ENCODE measurements at places on chromosomes 1 and 21.

DNA sequence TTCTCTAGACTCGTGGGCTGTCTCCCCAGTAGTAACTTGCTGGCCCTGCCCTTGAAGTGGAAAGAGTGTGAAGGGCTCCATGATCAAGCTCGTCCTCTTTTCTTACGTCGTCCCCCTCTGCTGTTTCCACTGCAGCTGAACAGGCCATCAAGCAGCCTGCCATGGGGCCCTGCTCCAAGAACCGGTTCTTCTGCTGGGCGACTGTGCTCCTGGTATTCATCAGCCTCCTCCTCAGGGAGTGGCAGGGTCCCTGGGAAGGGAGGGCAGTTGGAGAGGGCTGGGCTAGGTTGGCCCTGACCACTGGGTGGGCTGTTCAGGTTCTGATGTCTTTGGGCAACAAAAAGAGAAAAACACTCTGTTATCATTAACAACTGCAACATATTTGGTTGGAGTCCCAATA lies 151.5 kb downstream of the FCRL5 start:
- no peak for DNase-seq

- DNase-seq, result no peak
These were observed 5.2 kb upstream of the SMIM12 start for GRCh38 chr1:34864759-34865158.

GRCh38 chr1:227320476-227320875 lies 2.2 kb upstream of the CDC42BPA start:
- no peak for DNase-seq

DNA sequence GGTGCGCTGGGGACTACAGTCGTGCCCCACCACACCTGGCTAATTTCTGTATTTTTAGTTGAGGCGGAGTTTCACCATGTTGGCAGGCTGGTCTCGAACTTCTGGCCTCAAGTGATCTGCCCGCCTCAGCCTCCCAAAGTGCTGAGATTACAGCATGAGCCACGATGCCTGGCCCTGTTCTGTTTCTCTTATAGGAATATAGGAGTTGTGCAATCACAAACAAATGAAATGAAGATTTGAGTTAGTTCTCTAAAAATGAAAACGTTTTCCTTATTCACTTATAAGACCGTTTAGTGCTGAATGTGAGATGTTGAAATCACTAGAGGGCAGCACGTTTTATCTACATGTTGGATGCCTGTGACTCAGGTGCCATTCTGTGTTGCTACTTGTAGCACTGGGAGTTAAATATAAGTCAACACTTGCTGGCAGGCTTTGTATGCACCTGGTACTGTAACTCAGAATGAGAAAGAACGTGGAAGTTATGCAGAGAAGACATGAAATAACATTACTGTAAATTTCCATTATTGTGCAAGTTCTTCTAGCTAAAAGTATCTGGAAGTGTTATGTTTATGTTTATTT lies 45.8 kb downstream of the MIGA1 start:
- DNase-seq, result peak; percentile 92

DNA sequence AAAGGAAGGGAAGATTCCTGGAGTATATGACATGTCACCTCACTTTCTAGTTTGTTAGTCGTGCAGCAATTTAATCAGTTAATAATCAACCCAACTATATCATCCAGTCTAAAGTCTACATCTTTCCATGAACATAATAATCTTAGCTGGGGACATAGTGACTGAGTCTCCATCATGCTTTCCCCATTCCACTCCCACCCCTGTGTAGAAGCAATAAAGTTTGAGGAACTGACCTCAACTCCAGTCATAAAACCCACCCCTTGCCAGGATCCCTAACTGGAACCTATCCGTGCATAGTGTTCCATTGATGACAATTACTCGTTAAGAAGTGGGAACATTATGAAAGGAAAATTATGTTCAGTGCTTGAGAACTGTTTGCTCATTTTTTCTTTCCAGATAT lies 48.9 kb upstream of the MROH9 start:
- DNase-seq, result no peak

- no peak for DNase-seq
These were observed 32.7 kb upstream of the TMEM125 start for GRCh38 chr1:43237121-43237520.

DNA sequence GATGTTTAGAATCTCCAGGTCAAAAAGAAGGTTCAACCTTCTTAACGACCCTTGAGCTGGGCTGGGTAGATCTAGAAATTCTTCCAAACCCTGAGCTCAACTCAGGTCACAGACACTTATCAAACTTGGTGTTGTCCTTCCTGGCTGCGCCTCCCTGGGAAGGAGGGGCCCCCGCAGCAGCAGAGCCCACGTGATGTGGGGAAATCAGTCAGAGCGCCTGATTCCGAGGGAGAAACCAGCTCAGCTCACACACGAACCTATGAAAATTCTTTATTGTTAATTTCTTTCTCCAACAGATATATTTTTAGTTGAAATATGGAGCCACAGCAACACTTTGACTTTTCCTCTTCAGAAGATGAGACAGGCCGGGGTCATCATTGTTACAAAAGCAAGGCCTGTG lies 24.3 kb upstream of the CLSTN1 start:
- no peak for DNase-seq

GRCh38 chr1:212473729-212474128 lies 41.0 kb downstream of the NENF start:
- no peak for DNase-seq

- DNase-seq, result peak; percentile 46
These were observed 5.7 kb downstream of the WNT4 start for GRCh38 chr1:22137004-22137720.

GRCh38 chr1:193634470-193634869 lies 448.1 kb upstream of the B3GALT2 start:
- DNase-seq, result peak; percentile 22

DNA sequence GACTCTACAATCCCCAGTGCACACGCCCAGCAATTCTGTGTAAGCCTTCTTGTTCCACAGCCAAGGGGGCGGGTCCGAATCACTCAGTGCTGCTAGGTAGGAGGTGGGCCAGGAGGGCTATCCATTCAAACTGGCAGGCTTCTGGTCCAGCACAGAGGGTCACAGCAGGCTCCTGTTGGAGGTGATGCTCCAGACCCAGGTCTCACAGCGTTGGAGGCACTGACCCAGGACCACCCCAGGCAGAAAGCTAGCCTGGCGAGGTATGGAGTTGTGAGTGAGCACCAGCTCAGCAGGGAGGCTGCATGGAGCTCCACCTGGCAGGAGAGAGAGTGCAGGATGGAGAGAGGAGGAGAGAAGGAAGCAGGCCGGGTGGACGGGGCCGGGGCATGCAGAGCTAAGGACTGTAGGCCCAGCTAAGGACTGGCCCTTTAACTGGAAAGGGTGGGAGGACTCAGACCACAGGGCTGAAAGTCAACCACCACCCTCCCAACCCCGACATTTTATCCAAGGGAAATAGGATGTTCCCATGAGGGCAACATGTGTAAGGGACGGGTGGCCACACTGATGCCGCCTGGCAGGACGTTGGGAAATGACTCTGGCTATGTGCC lies 38.7 kb downstream of the GPR161 start:
- DNase-seq, result no peak

GRCh38 chr1:72526926-72527325 lies 244.6 kb upstream of the NEGR1 start:
- DNase-seq, result peak; percentile 45

DNA sequence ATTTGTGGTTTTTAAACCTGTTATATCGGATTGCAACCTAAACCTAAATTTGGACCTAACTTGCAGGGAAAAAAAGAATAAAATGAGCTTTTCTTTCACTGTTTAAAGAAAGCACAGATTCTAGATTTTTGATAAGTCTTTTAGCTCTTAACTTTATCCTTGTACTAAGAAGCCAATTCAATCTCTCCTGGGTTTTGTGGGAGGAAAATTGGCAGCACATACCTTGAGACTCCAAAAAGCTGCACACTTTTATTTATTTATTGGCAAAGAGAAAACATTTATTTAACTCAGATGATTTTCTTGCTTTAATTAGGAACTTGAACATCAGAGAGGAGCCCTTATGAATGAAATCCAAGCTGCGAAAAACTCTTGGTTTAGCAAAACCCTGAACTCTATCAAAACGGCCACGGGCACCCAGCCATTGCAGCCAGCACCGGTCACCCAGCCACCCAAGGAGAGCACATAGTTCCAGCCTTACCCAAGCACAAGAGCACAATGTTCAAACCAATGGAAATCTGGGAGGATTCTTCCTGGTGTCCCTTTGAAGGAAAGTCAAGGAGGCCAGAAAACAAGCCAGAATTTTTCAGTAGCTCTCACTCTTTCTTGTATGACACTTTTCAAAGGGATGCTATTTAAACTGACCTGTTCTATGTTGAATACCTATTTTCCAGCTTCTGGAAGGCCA lies 10.1 kb upstream of the CACYBP start:
- DNase-seq, result no peak

DNA sequence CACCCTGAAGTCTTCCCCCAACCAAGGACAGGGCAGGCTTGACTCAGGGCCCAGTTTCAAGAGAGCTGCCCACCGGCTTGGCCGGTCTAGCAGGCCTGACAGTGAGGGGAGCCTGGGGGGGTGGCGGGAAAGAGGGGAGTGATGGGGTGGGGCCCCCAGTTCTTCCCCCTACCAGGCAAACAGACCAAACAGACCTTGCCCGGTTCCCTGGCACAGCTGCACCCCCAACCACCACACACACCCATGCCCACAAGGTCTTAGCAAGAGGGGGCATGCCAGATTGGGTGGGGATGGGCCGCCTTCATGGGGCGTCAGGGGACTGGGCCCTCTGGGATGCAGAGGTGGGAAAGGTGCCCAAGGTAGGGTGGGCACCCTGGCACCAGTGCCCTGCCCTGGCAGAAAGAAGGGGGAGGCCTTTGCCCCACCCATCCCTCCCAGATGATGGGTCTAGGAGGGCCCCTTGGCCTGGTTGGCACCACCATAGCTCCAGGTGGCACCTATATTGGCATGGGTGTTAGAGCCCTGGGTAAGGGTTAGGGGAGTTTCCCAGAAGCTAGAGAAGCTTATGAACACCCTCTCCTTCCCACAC lies 8.9 kb downstream of the ZBTB7B start:
- no peak for DNase-seq

GRCh38 chr1:21651214-21652042 lies 17.7 kb downstream of the RAP1GAP start:
- DNase-seq, result no peak

DNA sequence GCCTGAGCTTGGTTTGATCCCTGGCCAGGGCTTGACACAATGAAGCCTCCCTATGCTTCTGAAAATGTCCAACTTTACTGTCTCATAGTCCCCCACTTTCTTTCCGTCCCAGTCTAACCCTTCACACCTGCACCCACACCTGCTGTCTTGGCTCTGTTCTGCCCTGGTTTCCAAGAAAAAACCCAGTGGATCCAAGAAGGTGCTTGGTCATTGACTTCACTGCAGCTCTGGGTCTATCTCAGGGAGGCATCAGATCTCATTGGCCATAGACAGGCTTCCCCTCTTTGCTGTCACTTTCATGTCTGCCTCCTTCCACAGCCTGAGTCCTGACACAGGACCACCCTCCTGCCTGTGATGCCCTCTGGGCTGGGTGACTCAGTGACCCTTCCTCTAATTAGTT lies 37.8 kb upstream of the ETV3 start:
- no peak for DNase-seq

DNA sequence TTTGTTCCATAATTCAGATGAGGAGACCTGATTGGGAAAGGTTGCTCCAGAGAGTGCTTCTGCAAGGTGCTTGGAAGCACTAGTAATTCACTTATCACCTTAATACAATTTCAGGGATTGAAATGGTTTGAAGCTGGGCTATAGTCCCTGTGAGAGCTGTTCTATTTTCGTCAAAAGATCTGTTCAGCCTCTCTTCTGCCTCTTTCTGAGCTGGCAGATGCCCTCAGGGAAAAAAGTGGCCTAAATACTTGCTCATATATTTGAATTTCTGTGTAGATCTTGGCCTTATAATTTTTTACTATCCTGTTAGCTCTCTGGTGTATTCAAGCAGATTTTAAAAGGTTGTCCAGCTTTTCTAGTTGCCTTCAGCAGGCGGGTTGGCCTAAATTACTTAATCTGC lies 22.3 kb downstream of the C1orf146 start:
- no peak for DNase-seq

DNA sequence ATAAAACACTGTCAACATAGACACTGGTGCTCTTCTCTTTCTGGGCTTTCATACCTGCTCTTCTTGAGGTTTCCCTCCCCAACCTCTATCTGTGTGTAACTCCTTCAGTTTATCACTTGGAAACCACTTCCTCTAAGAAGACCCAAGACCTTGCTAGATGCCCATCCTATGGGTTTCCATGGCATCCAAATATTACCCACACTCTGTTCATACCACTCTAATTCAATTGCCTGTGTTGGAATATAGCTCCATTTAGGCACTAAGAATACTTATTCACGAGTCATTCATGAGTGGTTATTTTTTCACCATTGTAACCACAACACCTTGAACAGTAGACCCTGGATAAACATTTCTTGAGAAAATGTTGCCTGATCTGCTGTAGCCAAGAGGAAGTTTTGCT lies 231.1 kb upstream of the SGIP1 start:
- no peak for DNase-seq

GRCh38 chr21:17526776-17527175 lies 13.9 kb downstream of the CXADR start:
- no peak for DNase-seq

DNA sequence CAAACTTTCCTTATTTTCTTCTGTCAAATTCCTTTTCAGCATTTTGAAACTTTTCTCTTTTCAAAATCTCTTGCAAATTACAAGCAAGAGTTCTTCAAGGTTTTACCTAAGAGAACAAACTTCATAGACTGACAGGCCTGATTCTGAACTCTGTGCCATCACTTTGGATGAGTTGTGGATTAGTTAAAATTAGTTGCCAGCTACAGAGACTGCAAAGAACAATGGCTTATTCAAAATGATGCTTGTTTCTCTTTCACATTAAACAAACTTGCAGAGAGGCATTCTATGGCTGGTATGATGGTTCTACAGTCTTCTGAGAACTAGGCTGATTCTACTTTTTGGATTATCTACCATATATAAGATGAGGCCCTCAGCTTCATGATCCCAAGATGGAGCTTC lies 3.8 kb downstream of the LRRC8B start:
- DNase-seq, result no peak

DNA sequence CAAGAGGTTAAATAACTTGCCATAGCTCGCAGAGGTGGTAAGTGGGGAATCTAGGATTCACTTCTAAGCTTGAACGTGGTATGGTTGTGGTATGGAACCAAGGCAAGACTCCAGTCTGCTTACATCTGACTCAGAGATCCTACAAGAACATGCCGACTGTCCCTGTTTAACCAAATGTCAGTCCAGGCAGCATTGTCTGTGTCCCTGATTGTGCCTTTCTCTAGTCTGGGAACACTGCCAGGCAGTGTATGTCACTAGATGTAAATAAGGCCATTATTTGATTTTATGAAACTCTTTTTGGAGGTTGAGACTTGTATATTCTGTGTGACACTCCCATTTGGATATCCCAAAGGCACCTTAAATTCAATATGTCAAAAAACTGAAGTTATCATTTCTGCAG lies 96.0 kb downstream of the NOS1AP start:
- DNase-seq, result no peak

- DNase-seq, result no peak
These were observed 465.2 kb downstream of the AJAP1 start for GRCh38 chr1:5119366-5120234.

DNA sequence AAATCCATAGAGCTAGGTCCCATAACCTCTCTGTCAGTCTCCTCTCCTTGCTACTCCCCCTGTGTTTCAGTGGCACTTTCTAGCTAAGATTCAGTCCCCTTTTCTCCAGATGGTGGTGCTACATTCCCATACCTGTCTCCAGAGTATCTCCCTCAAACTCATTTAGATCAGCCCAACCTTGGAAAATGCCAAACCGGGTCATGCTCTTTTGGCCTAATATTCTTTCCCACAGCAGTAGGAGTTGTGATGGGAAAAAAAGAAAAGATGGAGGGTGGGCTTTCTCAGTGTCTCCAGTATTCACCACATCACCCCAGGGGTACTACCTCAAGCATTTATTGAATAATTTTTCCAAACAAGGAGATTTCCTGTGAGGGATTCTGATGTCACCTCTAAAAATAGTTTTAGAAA lies 3.2 kb upstream of the RXFP4 start:
- peak; percentile 83 for DNase-seq
